Glutamatergic neuron (in vitro differentiated cells): ENCODE measurements at places on chromosomes 6 and 20.

DNA sequence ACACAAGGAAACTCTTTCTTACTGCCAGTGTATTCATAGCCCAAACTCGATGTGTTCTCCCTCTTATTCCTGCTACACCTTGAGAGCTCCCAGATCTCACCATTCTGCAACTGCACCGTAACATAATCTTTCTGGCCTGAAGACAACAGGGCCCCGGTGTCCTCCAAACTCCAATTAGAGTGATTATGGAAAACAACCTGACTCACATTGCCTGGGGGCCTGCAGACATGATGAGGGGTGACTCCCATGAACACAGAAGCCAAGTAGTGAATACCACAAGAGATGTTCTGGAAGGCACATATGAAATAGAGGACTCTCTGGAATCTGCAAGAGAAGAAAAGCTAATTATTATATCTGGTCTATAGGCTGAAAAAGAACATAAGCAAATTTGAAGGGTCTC, 19.7 kb downstream of the SLC22A16 start:
- DNase-seq, result no peak

GRCh38 chr6:57283106-57283505, 34.3 kb upstream of the PRIM2 start:
- no peak for DNase-seq

DNA sequence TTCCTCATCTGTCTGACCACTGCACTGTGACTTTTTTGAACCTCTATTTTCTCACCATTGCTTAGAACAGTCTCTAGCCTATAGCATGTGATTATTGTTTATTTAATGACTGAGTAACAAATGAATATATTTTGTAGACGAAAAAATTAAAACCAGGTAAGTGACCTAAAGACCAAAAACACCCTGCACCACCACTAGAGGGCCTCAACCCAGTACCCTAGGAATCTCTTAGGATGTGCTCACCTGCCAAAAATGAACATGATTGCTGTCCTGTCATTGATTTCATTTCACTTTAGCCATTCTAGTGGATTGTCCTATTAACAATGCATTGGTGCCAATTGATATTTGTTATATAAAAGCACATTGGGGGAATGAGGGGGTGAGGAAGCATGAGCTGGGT, 199.1 kb downstream of the COL9A1 start:
- DNase-seq, result no peak

DNA sequence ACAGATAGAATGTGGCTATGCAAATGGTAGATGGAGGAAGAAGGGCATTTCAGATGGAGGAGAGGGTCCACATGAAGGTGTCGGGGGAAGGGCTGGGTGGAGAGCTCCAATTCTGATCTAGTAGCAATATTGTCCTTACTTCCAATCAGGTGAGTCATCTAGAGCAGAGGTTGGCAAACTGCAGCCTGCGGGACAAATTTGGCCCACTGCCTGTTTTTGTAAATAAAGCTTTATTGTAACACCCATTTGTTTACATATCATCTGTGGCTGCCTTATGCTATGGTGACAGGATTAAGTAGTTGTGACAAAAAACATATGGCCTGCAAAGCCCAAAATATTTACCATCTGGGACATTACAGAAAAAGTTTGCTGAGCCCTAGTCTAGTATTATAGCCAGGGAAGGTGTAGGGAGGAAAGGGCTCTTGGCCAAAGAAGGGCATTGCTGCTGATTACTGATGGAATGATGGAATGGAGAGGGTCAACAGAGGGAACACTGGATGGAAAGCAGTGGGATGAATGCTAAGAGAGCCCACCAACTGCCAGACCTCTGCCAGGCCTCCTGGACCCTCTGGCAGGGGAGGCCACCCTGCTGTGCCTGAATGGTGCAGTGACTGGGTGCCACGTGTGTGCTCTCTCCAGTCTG, 79.8 kb downstream of the SLC22A23 start:
- no peak for DNase-seq

DNA sequence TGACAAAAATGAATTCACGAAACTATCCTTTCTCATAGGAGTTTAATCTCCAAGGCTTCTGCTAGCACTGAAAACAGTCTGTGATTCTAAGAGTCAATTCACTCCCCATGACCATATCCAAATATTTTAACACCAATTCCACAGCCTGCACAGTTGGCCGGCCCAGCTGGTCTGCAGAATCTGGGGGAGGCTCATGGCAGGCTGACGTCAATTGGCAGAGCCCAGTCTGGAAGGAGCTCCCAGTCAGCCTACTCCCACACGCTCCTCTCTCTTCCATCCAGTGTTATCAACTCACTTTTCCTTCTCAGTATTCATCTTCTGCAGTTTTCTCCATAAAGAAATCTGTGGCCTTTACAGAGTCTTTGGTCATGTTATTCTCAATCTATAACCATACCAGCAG, 111.0 kb downstream of the TBXT start:
- DNase-seq, result no peak
